ENCODE measurements at places on chromosomes 1 and 21.
A peak's percentile ranks its signal among the peaks of the same experiment; 100 is the strongest.

DNA sequence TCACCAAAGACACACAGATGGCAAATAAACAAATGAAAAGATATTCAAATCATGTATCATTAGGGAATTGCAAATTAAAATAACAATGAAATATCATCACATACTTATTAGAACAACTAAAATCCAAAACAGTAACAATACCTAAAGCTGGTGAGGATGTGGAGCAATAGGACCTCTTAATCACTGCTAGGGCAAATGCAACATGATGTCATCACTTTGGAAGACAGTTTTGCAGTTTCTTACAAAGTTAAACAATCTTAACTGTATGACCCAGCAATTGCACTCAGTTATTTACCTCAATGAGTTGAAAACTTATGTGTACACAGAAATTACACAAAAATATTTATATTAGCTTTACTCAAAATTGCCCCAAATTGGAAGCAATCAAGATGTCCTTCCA lies 47.3 kb downstream of the SELENOF start:
- no peak for DNase-seq

DNA sequence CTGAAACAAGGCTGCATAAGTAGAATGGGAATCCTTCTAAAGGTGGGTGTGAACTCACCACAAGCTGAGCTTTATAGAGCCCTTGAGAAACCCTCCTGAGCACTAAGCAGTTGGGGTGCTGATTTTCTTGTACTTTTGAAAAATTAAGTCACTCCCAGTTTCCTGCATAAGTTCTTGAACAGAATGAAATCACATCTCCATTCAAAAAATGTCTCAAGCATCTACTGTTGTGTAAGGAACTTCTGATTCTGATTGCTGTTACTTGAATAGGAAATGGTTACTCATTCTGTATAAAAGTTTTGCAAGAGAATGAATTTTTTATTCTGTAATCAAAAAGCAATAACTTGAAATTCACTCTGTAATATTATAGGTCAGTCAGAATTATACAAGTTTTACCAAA lies 50.8 kb upstream of the WNT2B start:
- no peak for DNase-seq

GRCh38 chr1:209800984-209801834 lies 4.7 kb downstream of the IRF6 start:
- DNase-seq, result peak; percentile 52

DNA sequence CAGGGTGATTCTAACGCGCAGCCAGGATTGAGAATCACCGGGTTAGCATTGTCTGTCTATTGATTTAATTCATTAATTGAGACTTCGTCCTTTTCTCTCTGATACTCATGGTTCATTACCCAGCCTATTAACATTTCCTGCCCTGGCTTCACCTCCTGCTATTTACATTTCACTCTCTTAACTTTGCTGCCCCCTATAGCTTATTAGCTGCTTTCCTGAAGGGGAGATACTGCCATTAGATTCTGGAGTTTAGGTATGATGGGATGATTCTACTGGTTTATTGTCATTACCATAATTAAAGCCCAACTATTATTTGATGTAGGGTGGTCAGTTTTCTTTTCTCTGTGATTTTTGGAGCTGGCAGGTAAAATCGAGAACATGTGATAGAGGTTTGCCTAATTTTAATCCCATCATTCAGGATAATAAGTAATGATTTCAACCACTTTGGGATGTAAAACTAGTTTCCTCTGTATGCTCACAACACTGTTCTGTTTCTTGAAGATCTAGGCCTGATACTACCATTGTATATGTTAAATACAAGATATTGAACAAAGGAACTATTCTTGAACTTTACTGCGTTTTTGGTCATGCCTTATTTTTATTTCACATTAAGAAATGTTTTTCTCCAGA lies 6.4 kb downstream of the PPP2R5A start:
- DNase-seq, result no peak

DNA sequence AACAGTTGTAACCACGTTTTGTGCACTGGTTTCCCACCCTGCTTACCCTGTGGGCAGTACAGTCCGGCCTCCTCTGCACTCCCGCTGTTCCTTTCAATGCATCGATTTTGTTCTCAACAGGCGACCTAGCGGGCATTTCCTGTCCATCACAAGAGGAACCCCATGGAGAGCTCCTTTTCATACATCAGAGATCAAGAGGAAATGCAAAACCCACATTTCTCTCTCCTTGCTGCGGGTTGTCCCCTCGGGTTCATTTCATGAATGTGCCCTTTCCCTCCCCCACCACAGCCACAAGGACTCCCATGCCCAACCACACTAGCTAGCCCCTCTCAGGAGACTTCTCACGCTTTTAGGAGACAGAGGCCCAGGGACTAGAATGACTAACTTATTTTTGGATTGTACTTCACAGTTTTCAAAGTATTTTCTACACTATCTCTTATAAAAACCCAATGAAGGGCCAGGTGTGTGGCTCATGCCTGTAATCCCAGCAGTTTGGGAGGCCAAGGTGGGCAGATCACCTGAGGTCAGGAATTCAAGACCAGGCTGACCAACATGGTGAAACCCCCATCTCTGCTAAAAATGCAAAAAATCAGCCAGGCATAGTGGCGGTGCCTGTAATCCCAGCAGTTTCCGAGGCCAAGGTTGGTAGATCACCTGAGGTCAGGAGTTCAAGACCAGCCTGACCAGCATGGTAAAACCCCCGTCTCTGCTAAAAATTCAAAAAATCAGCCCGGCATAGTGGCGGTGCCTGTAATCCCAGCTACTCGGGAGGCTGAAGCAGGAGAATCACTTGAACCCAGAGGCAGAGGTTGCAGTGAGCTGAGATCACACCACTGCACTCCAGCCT lies 18.4 kb downstream of the ATP1A4 start:
- DNase-seq, result no peak
